Hypothalamus (tissue), 51 donors: ENCODE measurements at places on chromosomes 4 and X.
A peak's percentile ranks its signal among the peaks of the same experiment; 100 is the strongest.

DNA sequence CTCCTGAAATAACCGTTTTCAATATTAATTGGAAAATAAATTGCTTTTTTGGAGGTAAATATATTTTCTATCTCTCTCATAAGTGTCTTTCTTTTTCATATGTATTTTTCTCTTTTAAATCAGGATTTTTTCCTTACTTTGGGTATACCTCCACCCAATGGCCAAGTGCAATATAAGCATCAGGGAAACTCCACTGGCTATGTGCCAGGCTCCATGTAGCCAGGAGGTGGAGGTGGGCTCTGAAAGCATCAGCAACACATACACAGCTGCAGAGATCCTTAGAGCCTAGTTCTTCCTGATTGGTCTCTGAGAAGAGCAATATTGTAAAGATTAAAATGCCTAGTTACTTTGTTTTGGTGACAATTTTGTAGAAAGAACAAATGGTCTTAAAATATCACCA is 3.4 kb downstream of the GABRA2 start:
- no peak for DNase-seq

- DNase-seq: no peak
These were observed 19.1 kb upstream of the ZXDA start for GRCh38 chrX:57929373-57929772.

GRCh38 chrX:154097003-154097588 is 421 bp downstream of the MECP2 start:
- peak; percentile 59 for DNase-seq

DNA sequence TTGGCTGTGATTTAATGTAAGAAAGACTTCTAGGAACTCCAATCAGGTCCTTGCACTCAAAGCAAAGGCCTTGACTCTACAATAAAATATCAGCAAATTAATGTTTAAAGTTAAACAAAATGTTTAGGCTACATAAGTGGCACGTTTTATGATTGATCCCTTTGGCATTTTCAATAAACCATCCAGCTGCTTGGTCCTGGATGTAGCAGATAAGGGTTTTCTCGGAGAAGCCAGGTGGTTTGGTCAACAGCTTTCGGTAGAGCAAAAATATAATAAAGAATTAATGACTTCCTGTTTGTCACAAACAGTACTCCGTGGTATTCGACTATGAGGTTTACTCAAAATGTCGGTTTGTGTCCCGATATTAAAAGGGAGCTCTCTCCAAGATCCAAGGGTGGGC is 95.8 kb downstream of the GEMIN8 start:
- no peak for DNase-seq

DNA sequence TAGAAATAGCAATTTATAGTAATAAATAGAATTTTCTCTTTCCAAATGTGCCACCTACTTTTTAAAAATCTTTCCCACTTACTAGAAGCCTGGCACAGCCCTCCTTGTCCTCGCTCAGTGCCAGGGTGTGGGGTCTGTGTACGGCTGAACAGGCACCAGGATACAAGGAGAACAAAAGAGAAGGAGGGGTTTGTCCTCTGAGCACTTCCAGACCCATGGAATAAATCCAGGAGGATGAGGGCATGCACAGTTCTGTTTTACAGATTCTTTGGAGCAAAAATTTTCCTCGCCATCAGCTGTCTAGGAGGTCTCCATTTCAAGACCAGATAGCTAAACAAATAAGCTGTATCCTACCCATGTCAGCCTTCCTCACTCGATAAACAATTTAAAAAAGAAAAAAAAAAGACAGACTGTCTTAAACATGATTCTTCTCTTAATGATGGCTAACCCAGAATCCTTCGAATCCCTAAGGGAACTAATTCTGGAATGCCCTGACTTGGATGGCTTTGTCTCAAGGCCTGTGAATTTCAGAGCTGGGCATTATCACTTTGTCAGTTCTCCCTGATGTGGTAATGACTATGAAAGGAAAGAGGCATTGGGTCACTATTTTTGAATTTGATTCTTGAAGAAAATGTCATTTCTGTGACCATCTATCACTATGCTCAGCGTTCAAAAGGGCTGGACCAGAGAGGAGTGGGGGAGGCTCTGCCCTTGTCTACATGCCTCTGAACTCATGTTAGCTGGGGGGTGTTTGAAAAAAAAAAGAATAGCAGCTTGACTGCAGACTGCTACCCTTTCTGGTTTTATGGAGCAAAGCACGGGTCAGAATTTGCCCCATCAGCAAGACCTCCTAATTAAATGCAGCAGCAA is 151.0 kb downstream of the DCTD start:
- no peak for DNase-seq

- no peak for DNase-seq
These were observed 228.1 kb downstream of the FBXO8 start for GRCh38 chr4:174055344-174055743.
